A549 treated with ZK216348 at 1 μM for 4 hours (cell line): ENCODE measurements at places on chromosomes 2 and 18. TPM values are rescaled to one million over a fixed set of nuclear protein-coding genes. Genes with fewer than 3 reads are reported as not detected.

Gene GRHL1
- 0.70 to 2.0 TPM (median 0.97 TPM) in 5 replicates for total RNA-seq

Gene OR6B2
- not detected in 5 replicates for total RNA-seq

Gene CYTIP
- not detected in 5 replicates for total RNA-seq

Gene TNFRSF11A
- 6.9 to 9.7 TPM (median 7.3 TPM) in 5 replicates for total RNA-seq

Gene MRPL44
- total RNA-seq: 44.5 to 55.1 TPM (median 46.3 TPM) in 5 replicates

Gene SDC1
- 128 to 234 TPM (median 196 TPM) in 5 replicates for total RNA-seq

Gene INO80B
- 48.5 to 61.5 TPM (median 59.0 TPM) in 5 replicates for total RNA-seq

Gene ABCB11
- 0.02 TPM in 1 of 5 replicates, not detected in the others for total RNA-seq

Gene ACOXL
- 0.06 TPM in 1 of 5 replicates, not detected in the others for total RNA-seq

Gene LOXHD1
- not detected in 5 replicates for total RNA-seq
